ENCODE measurements at places on chromosomes 2 and 18.

GRCh38 chr2:31012406-31012805 lies 125.8 kb downstream of the GALNT14 start:
- no peak for DNase-seq

DNA sequence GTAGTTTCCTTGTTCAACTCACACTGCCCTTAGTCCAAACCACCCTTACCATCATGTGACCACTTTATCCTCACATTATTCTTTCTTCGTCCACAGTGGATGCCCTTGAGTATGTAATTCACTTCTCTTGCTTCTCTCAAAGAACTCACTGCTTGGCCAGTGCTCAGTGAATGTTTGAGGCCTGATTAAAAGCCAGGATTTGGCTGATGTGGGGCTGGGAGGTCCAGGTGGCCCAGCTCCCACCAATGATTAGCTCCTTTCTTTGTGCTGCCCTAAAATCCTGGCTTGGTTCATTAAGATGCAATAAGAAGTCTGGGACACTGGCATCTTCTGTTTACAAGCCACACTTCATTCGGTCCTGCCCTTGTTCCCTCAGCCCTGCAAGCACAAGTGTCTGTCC lies 97.8 kb upstream of the CELF4 start:
- no peak for DNase-seq

DNA sequence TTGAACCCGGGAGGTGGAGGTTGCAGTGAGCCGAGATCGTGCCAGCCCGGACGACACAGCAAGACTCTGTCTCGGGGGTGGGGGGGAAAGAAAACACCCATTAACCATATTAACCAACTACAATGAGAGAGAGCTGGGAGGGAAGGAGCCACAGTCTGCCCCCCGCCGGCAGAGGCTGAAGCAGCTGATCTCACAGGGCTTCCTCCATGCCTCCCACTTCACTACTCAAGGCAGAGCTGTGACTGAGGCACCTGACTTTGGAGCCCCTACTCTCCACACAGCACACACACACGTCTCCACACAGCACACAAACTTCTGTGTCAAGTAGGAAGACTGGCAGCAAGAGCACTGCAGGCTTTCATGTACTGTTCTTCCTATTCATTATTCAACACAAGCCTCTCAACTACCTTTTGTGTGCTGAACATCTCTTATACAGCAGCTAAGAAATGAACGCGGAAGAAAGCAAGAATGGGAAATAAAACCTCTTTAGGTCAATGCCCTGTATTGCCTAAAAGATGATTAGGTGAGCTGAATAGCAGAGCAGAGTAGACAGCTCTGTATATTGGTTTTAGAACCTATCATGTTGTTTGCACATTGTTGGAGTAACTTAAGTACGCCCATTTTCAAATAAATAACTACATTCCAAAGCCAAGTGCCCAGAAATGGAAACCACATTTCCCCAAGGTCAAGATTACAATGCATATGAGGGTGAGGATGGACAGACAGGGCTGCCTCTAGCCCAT lies 26.2 kb downstream of the PDIA6 start:
- DNase-seq = no peak

- no peak for DNase-seq
Measured at GRCh38 chr2:83859553-83859952, 599.5 kb downstream of the SUCLG1 start.

GRCh38 chr2:213848631-213849030 lies 562.2 kb upstream of the VWC2L start:
- DNase-seq = no peak

GRCh38 chr18:4888251-4889040 lies 308.6 kb downstream of the AKAIN1 start:
- no peak for DNase-seq

GRCh38 chr2:174577967-174578589 lies 19.5 kb downstream of the WIPF1 start:
- no peak for DNase-seq

- no peak for DNase-seq
Measured at GRCh38 chr2:98234776-98235175, 111.5 kb upstream of the CNGA3 start.

GRCh38 chr2:226064932-226065570 lies 665.5 kb downstream of the NYAP2 start:
- no peak for DNase-seq

GRCh38 chr2:217918308-217919024 lies 84.3 kb downstream of the TNS1 start:
- DNase-seq = no peak
